ENCODE measurements at places on chromosomes 2 and 18. TPM values are rescaled to one million over a fixed set of nuclear protein-coding genes. Genes with fewer than 3 reads are reported as not detected.

- no peaks in the 10 kb centered on the region for H3K4me1 ChIP-seq
- no peak for DNase-seq
- no peaks in the 10 kb centered on the region for H3K36me3 ChIP-seq
- H3K27me3 ChIP-seq, result no peaks in the 10 kb centered on the region
- H3K4me3 ChIP-seq, result no peak overlapping the region
- no peak overlapping the region for H3K27ac ChIP-seq
Observed at GRCh38 chr2:241007880-241008710, 9.7 kb downstream of the SNED1 start.

GRCh38 chr2:191215666-191216065 is 29.5 kb upstream of the MYO1B start:
- no peaks in the 10 kb centered on the region for H3K36me3 ChIP-seq
- no peaks in the 10 kb centered on the region for H3K4me1 ChIP-seq
- H3K4me3 ChIP-seq, result no peak overlapping the region
- DNase-seq, result no peak

- no peak overlapping the region for H3K27ac ChIP-seq
- no peaks in the 10 kb centered on the region for H3K4me1 ChIP-seq
- no peak overlapping the region for H3K4me3 ChIP-seq
- DNase-seq, result no peak
- H3K27me3 ChIP-seq, result no peaks in the 10 kb centered on the region
Observed at GRCh38 chr2:172775319-172775718, 39.7 kb downstream of the RAPGEF4 start.

DNA sequence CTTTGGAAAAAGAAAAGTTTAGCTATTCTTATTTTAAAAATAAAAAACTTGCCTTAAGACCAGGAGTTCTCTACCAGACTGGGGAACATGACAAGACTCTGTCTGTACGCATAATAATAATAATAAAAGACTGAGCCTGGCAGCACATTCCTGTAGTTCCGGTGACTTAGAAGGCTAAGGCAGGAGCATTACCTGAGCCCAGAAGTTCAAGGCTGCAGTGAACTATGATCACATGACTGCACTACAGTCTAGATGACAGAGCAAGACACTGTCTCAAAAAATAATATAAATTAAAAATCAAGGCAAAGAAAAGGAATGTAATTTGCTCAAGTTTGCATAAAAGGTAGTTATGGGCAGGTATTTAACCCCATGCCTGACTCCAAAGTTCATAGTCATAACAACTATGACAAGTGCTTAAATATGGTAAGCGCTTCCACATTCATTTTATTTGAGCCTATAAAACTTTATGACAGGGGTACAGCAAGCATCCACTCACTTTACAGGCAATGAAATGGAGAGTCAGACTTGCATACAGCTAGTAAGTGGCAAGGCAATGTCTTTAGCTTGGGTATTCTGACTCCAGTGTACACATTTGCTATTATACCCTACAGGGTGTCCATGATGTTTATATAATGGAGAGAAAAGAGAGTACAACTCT is 1567.8 kb upstream of the PIK3C3 start:
- H3K27ac ChIP-seq, result no peak overlapping the region
- H3K4me3 ChIP-seq, result no peak overlapping the region
- no peak for DNase-seq
- no peaks in the 10 kb centered on the region for H3K27me3 ChIP-seq
- H3K36me3 ChIP-seq, result no peaks in the 10 kb centered on the region

Gene FBXO15
- total RNA-seq, result 3.5 TPM

Data from kidney (tissue), 22 donors.